ENCODE measurements at places on chromosomes 5 and 9.

DNA sequence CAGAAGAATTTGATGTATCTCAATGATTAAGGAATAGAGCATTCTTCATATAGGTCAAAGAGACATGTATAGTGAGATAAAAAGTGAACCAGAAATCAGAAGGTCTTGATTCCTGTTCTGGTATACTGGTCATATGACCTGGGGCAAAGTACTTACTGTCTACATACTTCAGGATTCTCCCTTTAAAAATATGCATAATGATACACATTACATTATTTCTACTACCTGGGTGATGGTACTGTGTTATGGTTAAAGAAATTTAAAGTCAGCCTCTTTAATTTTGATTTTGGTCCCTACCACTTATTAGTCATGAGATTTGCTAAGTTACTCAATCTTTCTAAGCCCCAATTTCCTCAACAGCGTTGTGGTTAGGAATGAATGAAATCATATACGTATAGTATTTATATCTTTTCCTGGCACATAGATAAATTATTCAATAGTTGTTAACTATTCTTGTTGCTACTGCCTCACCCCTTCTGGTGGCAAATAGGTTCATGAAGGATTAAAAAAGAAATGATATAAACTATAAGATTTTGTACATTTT lies 984.1 kb downstream of the TLE4 start:
- DNase-seq, result no peak

DNA sequence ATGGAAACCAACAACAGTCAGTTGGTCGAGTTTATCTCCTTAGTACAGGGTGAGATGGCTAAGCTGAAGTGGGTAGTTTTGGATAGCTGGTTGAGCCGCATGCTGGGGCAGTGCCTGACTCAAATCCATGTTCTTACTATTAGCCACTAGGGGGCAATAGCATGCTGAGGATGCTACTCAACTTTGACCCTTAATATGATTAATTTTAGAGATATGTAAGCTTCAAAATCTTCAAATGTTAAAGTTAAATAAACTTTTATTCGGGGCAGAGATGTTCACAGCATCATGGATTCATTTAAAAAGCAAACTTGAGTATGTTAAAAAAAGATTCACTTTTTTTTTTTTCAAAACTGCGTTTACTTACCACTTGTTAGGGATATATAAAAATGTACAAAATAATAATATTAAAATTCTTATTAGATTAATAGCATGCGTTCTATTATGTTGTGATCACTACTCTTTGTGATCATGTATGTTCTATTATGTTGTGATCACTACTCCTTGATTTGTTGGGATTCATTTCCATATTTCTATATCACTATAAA lies 57.0 kb downstream of the C9orf153 start:
- DNase-seq, result peak; percentile 73

DNA sequence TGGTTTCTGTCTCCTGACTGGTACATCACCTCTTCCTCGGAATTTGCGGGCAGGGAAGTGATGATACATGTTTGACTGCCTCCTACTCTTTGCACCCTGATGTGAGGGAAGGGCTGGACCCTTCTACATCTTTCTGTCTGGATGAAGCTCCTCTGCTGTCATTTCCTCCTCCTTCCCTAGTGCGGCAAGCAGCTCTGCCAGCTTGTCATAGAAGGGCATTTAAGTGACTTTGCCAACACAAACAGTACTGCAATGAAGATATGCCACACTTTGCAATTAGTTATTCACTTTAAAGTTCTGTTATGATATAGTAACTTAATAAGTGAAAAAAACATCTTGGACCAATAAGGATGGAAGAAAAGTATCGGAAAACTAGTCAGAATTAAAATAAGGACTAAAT lies 48.5 kb upstream of the ABL1 start:
- DNase-seq, result no peak

DNA sequence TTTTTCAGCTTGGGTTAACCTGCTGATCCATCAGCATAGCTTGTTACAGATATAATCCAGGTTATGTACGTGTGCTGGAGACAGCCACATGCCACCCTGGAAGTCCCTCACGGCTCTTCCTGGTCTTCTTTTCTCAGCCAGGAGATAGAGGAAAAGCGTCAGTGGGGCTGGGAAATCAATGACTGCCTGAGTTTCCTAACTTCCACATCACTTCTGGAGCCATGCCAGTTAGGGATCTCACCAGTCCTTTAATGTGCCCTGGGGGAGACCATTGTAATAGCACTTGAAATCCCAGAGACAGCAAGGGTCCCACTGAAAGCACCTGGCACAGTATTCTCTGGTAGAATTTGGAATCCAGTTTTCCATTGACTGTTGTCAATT lies 29.2 kb downstream of the ANXA2R start:
- DNase-seq, result no peak

- no peak for DNase-seq
Observed at GRCh38 chr9:112002131-112002846, 105.7 kb downstream of the UGCG start.
